ENCODE measurements at places on chromosomes 11 and 22.

DNA sequence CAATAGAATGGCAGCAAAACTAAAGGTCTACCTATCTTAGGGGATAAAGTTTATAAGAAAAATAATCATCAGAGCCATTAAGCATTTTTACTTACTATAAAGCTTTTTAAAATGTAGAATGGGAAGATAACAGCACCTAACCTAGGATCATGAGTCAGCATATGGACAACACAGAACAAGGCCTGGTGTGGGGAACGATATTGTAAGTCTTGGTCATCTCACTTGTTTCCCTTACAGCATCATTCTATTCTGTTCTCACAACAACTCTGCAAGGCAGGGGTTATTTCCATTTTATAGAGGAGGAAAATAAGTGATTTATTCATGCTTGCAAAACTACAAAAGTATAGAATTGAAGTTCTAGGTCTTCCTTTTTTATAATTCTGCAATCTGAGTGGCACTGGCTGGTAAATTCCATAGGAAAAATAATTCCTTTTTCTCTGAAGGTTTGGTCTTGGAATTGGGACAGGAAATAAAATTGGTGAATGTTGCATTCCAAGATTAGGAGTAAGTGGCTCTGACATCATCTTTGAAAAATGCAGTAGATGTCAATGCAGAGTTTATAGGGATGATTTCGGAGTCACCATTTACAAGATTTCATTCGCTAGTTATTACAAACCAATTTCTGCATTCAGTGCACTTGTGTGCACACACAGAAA is 423.0 kb downstream of the DYNC2H1 start:
- no peak for DNase-seq

GRCh38 chr11:128448200-128448886 is 139.0 kb downstream of the ETS1 start:
- DNase-seq: no peak

GRCh38 chr11:27216270-27217149 is 146.5 kb downstream of the CCDC34 start:
- no peak for DNase-seq

- no peak for DNase-seq
Measured at GRCh38 chr11:132844956-132845696, 687.2 kb downstream of the OPCML start.

DNA sequence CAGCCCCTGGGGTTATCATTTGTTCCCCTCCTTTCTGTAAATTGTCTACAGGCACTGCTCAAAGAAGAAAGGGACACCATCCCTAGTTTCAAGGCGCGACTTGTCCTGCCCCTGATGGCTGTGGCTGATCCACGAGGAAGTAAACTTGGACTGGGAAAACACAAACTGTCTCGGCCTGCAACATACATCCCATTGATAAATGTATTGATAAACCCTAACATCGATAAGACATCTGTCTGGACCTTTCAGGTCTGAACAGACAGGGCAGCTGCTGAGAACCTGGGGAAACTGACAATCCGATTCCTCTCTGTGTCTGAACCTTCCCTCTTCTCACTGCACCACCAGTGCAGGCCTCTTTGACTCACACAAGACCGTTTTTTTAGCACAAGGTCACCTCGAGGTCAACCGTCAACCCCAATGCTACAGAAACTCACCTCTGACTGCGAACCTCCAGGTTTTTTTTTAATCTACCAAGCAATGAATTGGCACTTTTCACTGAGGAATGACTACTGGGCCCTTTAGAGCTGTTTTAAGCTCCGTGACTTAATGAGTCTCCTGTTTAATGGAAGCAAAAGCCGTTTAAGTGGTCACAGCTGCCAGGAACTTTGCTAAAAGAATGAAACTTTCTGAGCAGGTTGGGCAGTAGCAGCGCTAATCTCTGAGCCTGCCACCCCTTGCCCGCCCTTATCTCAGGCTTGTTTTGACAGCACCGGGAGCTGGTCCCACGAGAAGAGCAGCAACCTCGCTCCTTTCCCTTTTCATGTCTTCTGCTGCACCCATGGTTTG is 203.8 kb upstream of the TMEM45B start:
- no peak for DNase-seq

DNA sequence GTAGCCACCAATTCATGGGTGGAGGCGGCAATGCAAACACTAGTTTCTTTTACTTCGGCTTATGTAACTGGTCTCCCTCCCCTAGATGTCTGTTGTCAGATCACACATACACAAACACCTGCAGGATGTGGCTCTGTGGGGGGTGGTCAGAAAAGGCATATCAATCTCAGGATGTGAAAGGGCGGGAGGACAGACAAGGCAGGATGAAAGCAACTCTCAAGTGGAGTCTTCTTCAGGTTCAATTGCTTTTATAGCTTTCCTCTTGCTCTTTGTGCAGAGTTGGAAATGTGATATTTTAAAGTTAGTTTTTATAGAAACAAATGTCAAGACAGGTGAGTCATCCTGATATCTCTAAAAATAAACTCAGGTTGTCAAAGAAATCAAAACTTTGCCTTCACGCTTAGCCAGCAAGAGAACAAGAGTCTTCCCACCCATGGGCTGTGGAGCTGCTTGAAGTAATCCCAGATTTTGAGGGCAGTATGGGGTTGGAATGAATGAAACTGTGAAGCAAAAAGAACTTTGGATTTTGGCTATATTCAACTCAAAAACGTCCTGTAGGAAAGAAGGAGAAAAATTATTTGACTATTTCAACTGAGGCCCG is 423.4 kb downstream of the GUCY1A2 start:
- DNase-seq: no peak

GRCh38 chr11:71481101-71481960 is 28.3 kb downstream of the NADSYN1 start:
- DNase-seq: no peak

GRCh38 chr22:45932071-45932470 is 44.9 kb downstream of the WNT7B start:
- DNase-seq: no peak

DNA sequence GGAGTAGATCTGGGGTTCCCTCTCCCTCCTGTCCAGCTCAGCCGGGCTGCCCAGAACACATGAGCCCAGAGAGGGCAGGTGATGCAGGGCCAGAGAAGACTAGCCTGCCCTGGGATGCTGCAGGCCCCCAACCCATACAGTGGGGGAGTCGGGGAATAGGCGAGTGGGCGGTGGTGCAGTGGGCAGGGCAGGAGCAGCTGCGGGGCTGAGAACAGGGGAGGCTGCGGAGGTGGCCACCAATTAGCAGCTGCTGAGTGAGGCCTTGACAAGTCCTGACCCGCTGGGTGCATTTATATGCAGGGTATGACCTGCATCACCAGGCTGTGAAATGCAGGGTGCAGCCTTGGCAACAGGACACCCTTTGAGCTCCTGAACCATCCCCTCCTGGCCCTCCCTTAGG is 43.1 kb downstream of the NFAM1 start:
- no peak for DNase-seq

DNA sequence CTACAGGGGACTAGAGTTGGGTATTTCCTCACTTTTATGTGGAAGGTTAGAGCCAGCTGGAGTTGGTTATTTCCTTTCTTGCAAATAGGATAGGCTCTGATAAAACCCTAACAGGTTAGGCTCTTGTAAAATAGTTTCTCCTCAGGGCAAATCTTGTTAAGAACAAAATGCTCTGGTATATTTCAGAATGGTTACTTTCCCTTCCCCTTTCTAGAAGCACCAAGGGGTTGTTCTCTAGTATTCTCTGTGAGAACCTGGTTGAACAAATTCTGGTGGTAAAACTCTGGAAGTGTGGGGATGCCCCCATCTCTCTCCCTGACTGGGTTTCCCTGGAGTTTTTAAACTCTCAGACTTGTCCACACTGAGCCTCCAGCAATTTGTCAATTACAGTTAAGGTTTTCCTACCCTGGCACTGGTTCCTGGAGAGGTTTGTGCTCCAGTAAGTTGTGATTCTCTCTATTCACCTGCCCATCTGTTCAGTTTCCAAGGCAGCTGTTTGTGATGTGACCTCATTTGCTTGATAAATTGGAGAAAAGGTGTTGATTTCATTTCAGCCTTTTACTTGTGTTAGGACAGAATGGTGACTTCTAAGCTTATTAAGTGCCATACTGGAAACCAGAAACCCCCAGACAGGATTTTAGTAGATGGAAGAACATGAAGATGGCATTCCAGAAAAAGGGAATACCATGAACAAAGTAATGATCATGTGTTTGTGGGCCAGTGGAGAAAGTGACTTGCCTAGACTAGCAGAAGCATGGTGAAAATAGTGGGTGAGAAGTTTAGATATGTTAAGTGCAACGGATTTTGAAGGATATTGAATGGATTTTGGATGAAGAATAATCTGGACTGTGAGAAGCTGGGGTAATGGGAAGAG is 64.6 kb downstream of the EXT2 start:
- no peak for DNase-seq

GRCh38 chr11:31850365-31850764 is 39.2 kb upstream of the PAX6 start:
- no peak for DNase-seq

- DNase-seq: no peak
Measured at GRCh38 chr11:45178890-45179671, 32.6 kb downstream of the PRDM11 start.

GRCh38 chr11:105598371-105598770 is 11.5 kb upstream of the GRIA4 start:
- no peak for DNase-seq

GRCh38 chr11:1570531-1570895 is 1.6 kb downstream of the DUSP8 start:
- DNase-seq: no peak

DNA sequence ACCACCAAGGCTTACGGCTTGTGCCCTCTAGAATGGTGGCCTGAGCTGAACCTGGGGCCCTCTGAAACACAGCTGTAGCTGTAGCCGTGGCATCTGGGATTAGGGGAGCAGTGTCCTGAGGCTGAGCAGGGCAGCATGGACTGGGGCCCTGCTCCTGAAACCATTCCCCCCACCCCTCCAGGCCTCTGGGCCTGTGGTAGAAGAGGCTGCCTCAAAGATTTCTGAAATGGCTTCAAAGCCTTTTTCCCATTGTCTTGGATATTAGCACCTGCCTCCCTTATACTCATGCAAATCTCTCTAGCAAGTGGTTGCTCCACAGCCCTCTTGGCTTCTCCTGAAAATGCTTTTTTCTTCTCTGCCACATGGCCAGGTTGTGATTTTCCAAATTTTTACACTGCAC is 106.9 kb downstream of the CTNND1 start:
- DNase-seq: no peak

- DNase-seq: no peak
Measured at GRCh38 chr11:9827708-9828107, 163.8 kb downstream of the SWAP70 start.

DNA sequence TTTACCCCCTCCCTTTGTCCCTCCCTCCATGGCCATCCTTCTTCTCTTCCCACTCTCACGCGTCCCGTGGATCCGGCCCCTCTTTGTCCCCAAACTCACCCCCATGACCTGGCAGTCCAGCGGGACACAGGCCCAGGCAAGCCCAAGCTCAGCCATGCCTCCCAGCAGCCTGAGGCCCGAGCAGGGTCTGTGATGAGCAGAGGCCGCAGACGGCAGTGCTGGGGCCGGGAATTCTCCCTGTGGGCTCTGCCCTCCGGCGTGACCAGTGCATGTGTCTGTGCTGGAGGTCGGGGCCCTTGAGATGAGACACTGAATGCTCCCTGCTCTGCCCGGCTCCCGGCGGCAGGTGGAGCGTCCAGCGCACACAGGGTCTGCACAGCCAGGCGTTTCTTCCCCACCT is 237.9 kb downstream of the BRD1 start:
- DNase-seq: no peak

- DNase-seq: no peak
Measured at GRCh38 chr11:27701355-27702105, 1.3 kb upstream of the BDNF start.

DNA sequence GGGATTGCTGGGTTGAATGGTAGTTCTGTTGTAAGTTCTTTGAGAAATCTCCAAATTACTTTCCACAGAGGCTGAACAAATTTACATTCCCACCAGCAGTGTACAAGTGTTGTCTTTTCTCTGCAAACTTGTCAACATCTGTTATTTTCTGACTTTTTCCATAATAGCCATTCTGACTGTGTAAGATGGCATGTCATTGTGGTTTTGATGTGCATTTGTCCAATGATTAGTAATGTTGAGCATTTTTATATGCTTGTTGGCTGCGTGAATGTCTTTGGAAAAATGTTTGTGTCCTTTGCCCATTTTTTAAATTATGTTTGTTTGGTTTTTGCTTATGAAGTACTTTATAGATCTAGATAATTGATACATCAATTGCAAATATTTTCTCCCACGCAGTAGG is 1025.0 kb downstream of the JRKL start:
- no peak for DNase-seq

DNA sequence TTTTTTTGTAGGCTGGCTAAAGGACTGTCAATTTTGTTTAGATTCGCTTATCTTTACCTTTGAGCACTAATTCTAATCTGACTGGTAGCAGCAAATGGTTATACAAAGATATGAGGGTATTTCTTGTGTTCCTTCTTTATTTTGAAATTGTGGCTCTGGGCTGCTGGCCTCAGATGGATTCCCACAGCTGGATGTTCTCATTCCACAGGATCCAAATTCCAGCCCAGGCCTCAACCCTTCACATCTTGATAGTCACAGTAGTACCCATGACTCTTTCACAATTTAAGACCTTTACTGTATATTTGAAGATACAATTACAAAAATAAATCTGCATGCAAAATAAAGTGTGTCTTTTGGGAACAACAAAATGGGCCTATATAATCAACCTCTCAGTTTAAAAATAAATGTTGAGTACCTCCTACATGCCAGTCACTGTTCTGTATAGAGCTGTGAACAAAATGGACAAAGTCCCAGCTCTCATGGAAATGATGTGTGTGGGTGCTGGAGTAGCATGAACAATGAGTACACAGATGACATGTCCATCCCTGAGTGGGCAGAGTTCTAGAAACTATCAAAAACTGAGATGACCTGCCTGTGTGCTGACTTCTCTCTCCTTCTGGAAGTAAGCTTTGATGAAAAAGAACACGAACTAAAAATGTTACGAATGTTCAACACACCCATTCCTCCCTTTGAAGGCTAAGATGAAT is 51.7 kb upstream of the FBXO3 start:
- DNase-seq: no peak

DNA sequence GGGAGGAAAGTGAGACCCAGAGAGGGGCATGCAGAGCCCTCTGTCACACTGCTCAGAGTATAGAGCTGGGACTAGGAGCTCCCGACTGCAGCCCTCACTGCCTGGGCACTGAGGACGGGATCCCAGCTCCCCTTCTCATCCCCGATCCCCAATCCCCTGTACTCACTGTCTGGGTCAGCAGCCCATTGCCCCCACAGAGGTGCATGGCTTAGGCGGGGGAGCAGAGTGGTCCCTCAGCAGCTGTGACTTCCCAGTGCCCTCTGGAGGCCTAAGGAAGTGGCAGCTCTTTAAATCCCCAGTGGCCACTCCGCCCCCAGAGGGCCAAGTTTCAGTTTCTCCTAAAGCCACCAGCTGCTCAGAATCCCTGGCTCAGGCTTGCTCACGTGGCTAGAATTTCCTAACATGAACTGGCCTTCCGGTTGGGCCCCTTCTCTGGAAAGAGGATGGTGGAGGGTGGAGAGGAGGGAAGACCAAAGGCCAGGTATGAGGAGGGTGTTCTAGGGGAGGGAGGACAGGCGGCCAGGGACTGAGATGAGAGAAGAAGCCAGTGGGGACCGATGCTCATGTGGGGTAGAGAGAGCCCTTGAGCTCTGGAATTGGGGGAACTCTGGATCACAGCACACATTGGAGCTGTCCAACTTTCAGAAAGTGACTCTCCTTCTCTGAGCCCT is at the start of gene BATF2:
Gene BATF2, minus strand, starts transcription at position 262 of the 671 bp plus-strand sequence. Its CDS starts 57 bp downstream, at position 205.
- DNase-seq: no peak

GRCh38 chr22:30733181-30733631 is 38.5 kb downstream of the OSBP2 start:
- DNase-seq: no peak

GRCh38 chr22:20494978-20495860 is at the start of gene KLHL22:
Gene KLHL22 (minus strand): TSS chr22:20495795. CDS start chr22:20489211, 6,584 bp downstream.
- peak; percentile 9 for DNase-seq

- DNase-seq: no peak
Measured at GRCh38 chr11:128053981-128054931, 533.1 kb downstream of the ETS1 start.
